ENCODE measurements at places on chromosomes 4 and X. TPM values are rescaled to one million over a fixed set of nuclear protein-coding genes. Genes with fewer than 3 reads are reported as not detected.

The MAGEA12 gene
- total RNA-seq = not detected

The DGAT2L6 gene
- total RNA-seq = not detected

The GPRASP3 gene
- 3.6 TPM for total RNA-seq

The ZFP92 gene
- 0.30 TPM for total RNA-seq

The TMEM187 gene
- total RNA-seq = 6.5 TPM

The SAGE1 gene
- total RNA-seq = not detected

The AMER1 gene
- total RNA-seq = 3.0 TPM

The CDX4 gene
- not detected for total RNA-seq

The PTTG2 gene
- not detected for total RNA-seq

The DOK7 gene
- total RNA-seq = 3.4 TPM

The PAK3 gene
- total RNA-seq = 0.15 TPM

The IRAK1 gene
- 87.3 TPM for total RNA-seq

The ODAPH gene
- not detected for total RNA-seq

The MAGEA11 gene
- not detected for total RNA-seq

The MAGEB17 gene
- not detected for total RNA-seq

The ENOPH1 gene
- total RNA-seq = 10.6 TPM

Measured in psoas muscle (tissue), 8 donors.